GM10248 (cell line): ENCODE measurements at places on chromosomes 5 and 9.

DNA sequence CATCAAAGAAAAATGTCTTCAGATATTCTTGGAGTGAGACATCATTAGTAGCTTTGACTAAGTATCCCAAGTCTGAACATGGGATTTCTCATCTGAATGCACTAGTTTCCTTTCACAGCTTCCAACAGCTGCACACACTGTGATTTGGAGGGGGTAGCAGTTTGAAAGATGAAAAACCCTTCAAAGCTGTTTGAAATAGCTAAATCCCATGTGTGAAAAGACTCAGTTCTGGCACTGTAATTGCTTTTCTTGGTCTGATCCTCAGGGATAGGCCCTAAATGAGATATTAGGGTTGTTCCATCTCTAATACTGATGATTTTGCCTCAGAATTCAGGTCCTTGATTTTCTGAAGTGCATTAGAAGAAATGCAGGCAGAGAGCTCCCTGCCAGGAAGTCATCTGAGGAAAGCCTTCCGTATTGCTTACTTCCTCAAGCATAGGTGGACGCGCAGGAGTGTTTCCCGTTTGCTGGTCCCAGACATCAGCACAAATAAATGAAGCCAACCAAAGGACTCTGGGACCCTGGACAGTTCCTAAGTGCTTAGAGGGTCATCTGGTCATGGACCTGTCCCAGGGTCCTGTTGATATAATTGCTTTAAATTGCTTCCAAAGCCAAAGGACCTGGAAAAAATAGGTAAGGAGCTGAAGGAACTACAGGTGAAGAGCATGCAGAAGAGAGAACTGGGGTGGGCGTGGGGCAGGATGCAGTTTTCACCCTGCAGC is 25.6 kb upstream of the FRMPD1 start:
- no peak for DNase-seq

- DNase-seq: no peak
These were observed 619.5 kb downstream of the IRX1 start for GRCh38 chr5:4215143-4215542.

- no peak for DNase-seq
These were observed 1.4 kb upstream of the KDM3B start for GRCh38 chr5:138351056-138351455.

DNA sequence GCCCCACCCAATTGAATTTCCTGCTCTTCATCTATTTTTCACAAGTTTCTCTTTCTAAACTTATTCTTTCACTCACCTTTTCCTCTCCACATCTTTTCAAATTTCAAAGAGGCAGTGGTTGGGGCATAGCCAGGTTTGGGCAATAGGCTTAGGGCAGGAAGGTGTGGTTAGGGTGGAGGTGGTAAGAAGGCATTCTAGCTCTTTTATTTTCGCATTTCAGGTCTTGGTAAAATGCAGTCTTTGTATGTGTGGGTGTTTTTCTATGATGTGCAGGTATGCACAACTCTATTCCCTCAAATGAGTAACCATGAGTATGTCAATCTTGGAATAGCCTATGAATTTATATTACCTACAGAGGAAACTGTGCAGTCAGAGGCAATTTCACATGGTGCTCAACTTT is 129.8 kb upstream of the IFNE start:
- DNase-seq: no peak

DNA sequence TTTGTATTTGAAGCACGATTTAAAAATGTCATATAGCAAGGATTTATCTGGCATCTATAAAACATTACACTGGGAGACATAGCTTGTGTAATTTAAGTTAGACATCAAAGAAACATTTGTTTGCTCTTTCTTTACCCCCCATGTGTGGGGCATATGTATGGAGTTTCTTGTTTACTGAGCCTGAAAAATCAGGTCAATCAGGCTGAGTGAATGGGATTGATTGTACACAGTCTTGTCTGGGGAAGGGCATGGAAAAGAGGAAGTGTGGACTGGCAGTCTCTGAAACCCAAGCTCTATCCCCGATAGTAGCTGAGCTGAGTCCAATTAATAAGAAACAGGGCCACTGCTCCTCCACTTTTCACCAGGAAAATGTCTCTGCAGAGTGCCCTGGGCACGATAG is 49.4 kb downstream of the SLC46A2 start:
- no peak for DNase-seq

DNA sequence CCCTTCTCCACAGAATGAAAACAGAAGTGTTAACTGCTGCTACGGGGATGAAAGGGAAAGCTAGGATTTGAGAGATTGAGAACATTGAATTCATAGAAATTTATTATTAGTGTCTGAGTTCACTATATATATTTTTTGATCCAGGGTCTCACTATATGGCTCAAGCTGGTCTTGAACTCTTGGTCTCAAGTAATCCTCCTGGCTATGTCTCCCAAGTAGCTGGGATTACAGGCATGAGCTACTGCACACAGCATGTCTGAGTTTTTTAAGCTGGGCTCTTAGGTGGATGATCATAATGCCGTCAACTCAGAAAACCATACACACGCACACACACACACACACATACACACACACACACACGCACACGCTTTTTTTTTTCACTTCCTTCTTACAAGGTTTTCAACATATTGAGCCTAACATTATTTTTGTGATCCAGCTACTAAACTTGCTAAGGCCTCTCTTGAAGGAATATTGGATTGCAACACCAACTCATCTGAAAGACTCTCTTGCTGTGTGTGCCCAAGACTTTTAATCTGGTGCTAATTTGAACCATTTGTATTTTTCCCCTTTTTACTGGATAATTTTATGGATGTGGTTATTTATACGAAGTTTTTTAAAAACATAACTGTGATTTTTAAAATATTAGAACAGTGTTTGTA is 1045.4 kb downstream of the DTWD2 start:
- no peak for DNase-seq

DNA sequence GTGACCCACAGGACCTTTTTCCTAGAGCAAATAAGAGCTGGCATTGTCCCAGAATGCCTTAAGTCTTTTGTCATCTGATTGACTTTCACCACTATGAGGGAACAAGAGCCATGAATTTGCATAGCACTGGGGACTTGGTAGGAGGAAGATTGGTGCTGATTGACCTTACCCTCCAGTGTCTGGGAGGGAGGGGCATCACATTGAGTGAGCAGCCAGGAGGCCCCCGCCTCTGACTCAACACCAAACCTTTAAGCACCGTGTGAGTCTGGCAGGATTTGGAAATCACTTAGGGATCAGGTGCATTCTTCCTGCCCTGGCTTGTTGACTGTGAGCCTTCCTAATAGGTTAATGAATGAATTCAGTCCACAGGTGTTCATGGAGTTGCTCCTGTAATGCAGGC is 40.7 kb downstream of the WNK2 start:
- DNase-seq: no peak

DNA sequence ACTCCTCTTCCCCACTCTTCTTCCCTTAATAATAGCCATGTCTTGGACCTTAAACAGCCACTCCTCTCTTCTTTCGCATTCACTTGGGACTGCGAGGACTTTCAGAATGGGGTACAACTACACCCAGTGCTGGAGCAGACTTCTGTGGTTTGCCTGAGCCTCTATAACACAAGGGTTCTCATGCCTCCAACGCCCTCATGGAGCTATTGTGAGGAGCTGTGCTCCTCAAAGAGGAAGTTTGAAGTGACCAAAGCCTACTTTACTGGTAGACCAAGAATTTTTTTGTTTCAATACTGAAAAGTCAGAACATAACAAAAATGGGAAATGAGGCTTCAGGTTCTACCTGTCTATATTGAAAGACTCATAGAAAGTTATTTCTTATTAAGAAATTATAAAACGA is 316.4 kb downstream of the PIK3R1 start:
- DNase-seq: no peak

GRCh38 chr9:131709771-131710431 is 30.0 kb downstream of the RAPGEF1 start:
- DNase-seq: peak; percentile 73

GRCh38 chr9:79731171-79731890 is 159.6 kb downstream of the TLE4 start:
- peak; percentile 35 for DNase-seq

DNA sequence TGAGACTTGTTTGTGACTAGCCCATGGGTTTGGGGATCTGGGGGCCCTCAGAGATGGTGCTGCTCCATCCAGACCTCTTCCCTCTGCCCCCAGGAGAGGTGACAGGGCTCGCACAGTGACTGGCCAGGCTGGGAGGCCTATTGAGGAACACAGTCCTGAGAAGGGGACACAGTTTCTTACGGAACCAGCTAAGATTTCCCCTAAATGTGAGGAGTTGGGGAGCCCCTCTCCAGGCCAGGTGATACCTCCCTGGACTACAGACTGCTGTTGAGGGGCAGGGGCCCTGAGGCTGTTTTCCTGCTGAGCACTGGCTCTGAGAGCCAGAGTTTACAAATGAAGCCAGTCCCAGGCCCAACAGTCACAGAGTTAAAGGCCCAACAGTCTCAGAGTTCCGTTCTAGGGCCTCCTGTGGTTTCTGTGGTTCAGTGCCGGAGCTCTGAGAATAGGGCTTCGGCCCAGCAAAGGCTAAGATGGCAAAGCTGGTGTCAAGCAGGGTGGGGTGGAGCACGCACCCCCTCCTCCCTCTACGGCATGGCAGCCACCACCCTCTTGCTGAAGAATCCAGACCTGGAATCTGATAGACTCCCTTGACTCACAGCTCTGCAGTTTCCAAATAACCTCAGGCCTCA is 1.1 kb upstream of the SEMA4D start:
- no peak for DNase-seq
